ENCODE measurements at places on chromosomes 16 and 17.

DNA sequence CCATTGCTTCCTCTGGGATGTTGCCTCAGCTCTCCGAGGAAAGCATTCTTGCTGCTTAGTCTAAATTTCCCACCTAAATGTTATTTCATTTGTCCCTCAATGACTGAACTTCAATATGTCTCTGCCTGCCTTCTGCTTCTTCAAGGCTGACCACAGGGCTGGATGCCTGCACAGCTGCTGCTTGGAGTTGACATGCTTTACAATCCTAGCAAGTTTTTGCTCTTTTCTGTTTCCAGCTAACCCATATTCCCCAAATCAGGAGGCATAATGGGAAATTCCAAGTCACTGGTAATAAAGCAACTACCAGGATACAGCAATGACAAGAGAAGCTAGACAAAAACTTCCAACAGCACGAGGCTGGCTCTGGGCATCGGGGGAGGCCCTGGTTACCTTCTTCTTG lies 48.9 kb downstream of the GTF3C1 start:
- no peak for DNase-seq

GRCh38 chr16:15857724-15858560 lies 1.1 kb upstream of the MYH11 start:
- no peak for DNase-seq

GRCh38 chr17:66549731-66550207 lies 247.4 kb downstream of the PRKCA start:
- DNase-seq, result no peak

- no peak for DNase-seq
Measured at GRCh38 chr16:89805136-89805905, 11.1 kb downstream of the FANCA start.

DNA sequence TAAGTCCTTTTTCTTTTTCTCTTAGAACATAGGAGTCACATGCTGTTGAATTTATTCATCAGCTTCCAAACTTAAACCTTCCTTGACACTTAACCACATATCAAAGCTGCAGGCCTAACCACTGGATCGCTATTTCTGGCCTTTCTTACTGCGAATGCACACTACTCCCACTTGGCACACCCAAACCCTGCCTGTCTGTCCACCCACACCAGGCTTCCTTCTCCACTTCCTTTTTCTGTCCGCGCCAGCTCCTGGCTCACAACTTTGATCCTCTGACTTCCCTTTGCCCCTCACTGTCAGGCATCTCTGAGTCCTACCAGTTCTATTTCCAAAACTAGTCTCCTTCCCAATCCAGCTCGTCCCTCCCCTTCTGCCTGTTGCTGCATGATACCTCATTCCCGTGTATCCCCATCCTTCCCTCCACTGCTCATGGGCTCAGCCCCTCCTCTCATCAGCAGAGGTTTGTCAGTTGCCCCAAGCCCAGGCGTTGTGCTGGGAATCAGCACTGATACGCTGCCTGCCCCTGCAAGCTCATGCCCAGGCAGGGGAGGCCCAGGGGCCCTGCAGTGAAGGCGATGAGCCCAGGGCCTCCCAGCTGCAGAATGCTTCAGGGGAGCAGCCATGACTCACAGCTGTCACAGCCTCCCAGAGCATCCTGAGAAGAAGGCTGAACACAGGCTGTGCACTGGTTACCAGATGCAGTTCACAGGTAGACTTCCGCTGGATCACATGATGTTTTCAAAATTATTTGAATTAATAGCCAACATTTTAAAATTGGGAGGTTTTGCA lies 179.8 kb downstream of the KATNIP start:
- peak; percentile 52 for DNase-seq

DNA sequence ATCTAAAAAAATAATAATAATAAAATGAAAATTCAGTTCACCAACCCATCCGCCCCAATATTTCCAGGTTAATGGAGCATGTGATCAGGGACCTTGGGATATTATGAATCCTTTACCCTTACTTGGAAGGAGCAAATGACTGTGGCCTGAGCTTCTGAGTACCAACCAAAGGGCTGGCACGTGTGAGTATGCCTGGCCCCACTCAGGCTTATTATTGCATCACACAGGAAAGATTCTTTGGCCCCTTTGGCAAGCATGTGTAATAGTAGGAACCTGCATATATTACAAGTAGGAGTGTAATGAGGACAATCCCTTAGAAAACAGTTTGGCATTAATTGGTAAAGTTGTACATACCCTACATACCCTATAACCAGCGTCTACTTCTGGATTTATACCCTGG lies 7.2 kb upstream of the C17orf78 start:
- no peak for DNase-seq

GRCh38 chr17:78665952-78666920 lies 89.0 kb upstream of the DNAH17 start:
- peak; percentile 64 for DNase-seq

GRCh38 chr17:55172612-55173011 lies 92.1 kb upstream of the HLF start:
- DNase-seq, result no peak

DNA sequence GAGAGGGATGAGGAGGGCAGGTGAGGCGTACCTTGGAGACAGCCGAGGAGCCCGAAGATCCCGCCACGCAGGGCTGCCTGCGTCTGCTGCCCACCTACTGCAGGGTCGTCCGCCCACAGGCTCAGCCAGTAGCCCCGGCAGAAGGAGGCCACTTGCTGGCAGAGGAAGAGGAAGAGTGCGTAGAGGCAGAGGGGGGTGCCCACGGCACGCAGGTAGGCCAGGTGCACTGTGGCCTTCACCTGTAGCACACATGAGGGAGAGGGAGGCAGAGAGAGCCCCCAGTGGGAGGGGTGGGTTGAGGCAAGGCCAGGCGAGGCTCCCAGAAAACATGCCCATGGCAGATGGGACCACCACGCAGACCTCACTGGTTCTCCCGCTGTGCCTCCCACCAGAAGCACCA lies 53.7 kb downstream of the ABCC6 start:
- no peak for DNase-seq

DNA sequence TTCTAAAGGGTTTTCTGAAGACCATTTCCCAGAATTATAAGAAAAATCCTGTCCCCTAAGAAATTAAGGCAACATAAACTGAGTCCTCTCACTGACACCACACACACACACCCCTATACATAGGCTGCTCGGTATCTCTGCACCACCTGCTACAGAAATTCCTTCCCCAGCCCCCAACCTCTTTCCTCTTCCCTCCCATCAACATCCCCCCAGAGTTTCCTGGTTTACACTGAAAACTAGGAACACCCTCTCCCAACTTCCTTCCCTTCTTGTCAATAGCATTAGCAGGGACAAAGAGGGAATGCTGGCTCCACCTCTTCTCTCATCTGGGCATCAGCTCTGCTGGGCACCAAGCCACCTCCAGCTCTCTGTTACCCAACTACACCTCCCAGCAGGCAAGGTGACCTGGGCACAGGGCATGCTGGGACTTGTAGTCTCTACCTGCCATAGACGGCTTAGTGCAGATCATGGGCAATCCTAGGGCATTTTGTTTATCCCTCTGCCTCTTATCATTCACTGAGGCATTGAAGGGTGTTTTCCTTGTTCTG lies 15.7 kb downstream of the CAVIN1 start:
- DNase-seq, result peak; percentile 92

DNA sequence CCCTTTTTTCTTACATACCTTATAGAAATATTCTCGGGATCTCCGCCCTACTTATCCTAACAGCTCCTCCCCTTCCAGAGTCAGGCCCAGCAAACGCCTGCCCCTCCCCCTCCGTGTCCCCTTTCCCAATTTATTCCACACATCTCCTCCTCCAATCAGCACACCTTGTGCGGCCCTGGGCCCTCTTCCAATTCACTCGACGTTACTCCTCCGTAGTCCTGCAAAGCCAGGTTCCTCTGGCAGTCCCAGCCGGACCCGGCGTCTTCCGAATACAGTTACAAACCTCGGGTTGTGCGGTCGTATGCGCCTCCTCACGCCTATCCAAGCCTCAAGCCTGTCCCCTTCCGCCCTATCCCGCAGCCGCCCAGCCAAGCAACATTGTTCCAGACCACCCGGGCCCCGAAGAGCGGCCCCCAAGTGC lies 677 bp downstream of the CBX1 start:
- peak; percentile 29 for DNase-seq

- DNase-seq, result no peak
Measured at GRCh38 chr16:85569615-85570212, 43.4 kb upstream of the GSE1 start.

GRCh38 chr17:31900877-31901276 lies 631 bp downstream of the UTP6 start:
- DNase-seq, result no peak

DNA sequence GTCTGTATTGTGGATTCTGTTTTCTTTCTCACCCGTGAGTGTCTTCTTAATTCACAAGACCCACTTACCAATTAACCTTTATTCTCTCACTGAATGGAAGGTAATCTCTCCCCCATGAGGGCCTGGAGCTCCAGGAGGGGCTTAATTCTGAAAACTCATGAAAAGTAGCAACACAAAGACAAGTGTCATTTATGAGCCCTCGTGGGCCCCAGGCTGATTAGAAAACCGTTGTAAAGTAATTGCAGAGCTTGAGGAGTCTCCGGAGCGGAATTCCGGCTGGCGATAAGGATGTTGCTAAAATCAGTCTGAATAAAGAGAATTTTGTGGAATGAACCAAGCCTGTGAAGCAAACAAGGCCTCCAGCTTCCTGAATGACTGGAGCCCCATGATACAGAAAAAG lies 301.5 kb downstream of the HAPSTR1 start:
- no peak for DNase-seq

- DNase-seq, result no peak
Measured at GRCh38 chr16:76943921-76944320, 247.1 kb upstream of the MON1B start.

DNA sequence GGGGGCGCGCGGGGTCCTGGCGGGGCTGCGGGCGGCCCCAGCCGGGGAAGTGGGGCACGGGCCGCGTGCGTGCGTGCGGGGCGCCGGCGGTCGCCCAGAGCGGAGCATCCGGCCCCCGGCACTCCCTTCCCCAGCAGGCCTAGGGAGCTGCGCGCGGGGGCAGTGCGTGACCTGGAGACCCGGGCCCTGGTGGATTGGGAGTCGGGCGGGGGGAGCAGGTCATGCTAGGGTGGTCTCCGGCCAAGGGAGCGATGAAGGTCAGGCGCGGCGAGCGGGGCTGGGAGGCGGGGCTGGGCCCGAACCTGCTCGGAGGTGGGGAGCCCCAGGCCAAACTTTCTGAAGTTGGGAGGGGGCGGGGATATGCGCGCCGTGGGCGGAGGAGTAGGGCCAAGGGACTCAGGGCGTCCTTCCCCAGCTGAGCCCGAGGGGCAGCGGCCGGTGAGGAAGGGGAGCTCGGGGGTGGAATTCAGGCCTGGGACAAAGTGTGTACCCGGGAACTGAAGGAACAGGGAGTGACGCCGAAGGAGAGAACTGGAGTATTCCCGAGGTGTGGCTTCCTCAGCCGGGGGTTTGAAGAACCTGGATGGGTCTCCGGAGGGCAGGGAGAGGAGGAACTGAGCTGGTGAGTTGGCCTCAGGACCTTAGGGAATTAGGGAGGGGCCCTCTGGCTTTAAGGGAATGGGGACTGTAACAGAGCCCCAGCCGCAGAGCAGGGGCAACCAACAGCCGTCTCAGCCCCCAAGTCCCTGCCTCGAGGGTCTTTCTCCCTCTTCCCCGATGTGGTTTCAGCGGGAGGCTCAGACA lies 589 bp downstream of the XYLT2 start:
- DNase-seq, result no peak

- DNase-seq, result no peak
Measured at GRCh38 chr17:66466840-66467367, 164.5 kb downstream of the PRKCA start.

DNA sequence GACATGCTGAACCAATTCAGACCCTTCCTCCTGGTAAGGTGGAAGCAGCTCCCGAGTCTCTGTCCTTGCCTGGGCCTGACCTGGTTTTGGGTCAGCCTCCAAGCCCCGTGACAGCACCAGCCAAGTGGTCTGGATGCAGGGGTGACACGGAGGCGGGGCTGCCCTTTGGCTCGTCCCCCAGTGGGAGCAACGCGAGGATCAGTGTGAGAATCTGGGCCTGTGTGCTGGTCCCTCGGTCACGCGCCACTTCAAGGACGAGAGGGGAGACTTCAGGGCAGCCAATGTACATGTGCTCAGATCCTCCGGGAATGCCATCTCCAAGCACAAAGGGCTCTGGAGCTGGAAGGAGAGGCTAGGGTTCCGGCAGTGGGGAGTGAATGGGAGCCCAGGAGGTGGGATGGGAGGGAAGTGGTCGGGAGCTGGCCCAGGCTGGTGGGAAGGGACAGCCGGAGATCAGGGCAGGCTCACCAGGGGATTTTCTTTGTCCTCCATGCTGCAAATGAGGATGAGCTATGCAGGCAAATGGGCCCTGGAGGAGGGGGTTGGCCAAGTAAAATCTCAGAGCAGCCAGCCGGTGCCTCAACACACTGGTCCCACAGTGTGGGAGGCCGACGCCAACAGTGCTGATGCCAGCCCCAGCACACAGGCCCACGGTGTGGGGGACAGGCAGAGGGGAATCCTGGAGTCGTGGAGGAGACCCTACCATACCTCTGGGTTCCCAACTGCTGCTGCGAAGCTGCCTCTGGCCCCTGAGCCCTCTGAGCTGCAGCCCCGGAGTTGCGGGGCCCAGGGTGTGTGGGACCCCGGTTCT lies 4.2 kb upstream of the NDRG4 start:
- DNase-seq, result peak; percentile 75

GRCh38 chr17:49414271-49414621 lies 436 bp downstream of the PHB1 start:
- no peak for DNase-seq

- DNase-seq, result no peak
Measured at GRCh38 chr17:36760425-36760824, 159.0 kb downstream of the MRM1 start.

- no peak for DNase-seq
Measured at GRCh38 chr17:43753493-43754129, 5.0 kb downstream of the SOST start.

- DNase-seq, result peak; percentile 72
Measured at GRCh38 chr17:58337600-58338453, 9.2 kb upstream of the TSPOAP1 start.

GRCh38 chr17:42387661-42388380 lies 421 bp downstream of the STAT3 start:
- no peak for DNase-seq

GRCh38 chr17:77282524-77283515 lies 142.1 kb downstream of the SEC14L1 start:
- no peak for DNase-seq

GRCh38 chr16:3183445-3184139 lies 4.4 kb upstream of the OR1F1 start:
- no peak for DNase-seq
